ENCODE measurements at places on chromosomes 2 and 18. TPM values are rescaled to one million over a fixed set of nuclear protein-coding genes. Genes with fewer than 3 reads are reported as not detected.

GRCh38 chr18:68694316-68694715 lies 20.6 kb downstream of the TMX3 start:
- DNase-seq = no peak

- no peak for DNase-seq
Observed at GRCh38 chr18:54033052-54033451, 191.4 kb downstream of the MBD2 start.

GRCh38 chr18:22683196-22683676 lies 249.9 kb upstream of the RBBP8 start:
- peak; percentile 81 for DNase-seq

- DNase-seq = no peak
Observed at GRCh38 chr2:17398770-17399169, 119.5 kb downstream of the RAD51AP2 start.

GRCh38 chr2:104043864-104044263 lies 810.1 kb upstream of the POU3F3 start:
- no peak for DNase-seq

GRCh38 chr18:5841518-5841917 lies 53.8 kb downstream of the TMEM200C start:
- DNase-seq = no peak

- no peak for DNase-seq
Observed at GRCh38 chr2:37686792-37687526, 15.5 kb upstream of the CDC42EP3 start.

- no peak for DNase-seq
Observed at GRCh38 chr2:222303045-222303827, 4.4 kb upstream of the PAX3 start.

GRCh38 chr2:9474361-9475057 lies at the start of gene IAH1:
IAH1 (plus strand) TSS chr2:9474551; CDS start chr2:9474567, 16 bp downstream.
- DNase-seq = peak; percentile 70

The SNORC gene
- polyA plus RNA-seq = 0.90 TPM

The CFC1 gene
- polyA plus RNA-seq = 10.7 TPM

The CAPG gene
- polyA plus RNA-seq = 42.5 TPM

The LIPG gene
- polyA plus RNA-seq = 16.8 TPM

The SLC9A4 gene
- not detected for polyA plus RNA-seq

The ZNF396 gene
- 3.0 TPM for polyA plus RNA-seq

The LIMS2 gene
- polyA plus RNA-seq = 25.1 TPM

The CFAP65 gene
- 3.1 TPM for polyA plus RNA-seq

Data from right lung (tissue), 10 donors.